ENCODE measurements at places on chromosomes 7 and 10.

GRCh38 chr7:141737118-141737835, 881 bp upstream of the SSBP1 start:
- no peak for DNase-seq

DNA sequence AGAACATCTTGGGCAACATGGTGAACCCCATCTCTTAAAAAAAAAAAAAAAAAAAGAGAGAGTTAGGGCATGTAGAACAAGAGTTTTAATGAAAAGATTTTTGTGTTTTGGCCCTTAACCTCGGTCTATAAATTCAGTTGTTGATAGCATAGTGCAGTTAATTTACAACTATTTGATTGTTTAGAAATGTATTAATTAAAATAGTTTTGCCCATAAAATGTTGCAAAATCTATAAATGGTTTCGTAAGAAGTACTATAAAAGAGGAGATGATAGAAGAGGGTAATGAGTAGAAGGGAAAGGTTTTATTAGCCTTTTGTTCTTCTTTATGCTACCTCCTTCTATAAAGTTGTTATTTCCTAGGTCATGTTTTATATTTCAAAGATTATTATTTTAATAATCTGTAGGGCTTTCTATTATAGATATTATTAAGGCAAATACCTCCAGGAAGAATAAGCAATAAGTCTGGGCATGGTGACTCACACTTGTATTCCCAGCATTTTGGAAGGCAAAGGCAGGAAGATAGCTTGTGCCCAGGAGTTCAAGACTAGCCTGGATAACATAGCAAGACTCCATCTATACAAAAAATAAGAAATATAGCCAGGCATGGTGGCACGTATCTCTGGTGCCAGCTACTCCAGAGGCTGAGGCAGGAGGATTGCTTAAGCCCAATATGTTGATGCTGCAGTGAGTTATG, 73.3 kb downstream of the MCU start:
- DNase-seq, result no peak

- DNase-seq, result peak; percentile 86
Observed at GRCh38 chr10:31318382-31318853, 598 bp upstream of the ZEB1 start.

GRCh38 chr7:11605749-11606148, 226.2 kb downstream of the THSD7A start:
- no peak for DNase-seq

GRCh38 chr10:69897432-69897831, 95.7 kb downstream of the COL13A1 start:
- no peak for DNase-seq
